ENCODE measurements at places on chromosomes 4 and X. TPM values are rescaled to one million over a fixed set of nuclear protein-coding genes. Genes with fewer than 3 reads are reported as not detected.

ODAPH gene
- not detected for total RNA-seq

DRD5 gene
- not detected for total RNA-seq

PLK4 gene
- 0.66 TPM for total RNA-seq

IQCM gene
- total RNA-seq = not detected

MAGEB10 gene
- total RNA-seq = not detected

CSTF2 gene
- 33.2 TPM for total RNA-seq

USP51 gene
- total RNA-seq = 0.88 TPM

FSTL5 gene
- total RNA-seq = not detected

SLC10A4 gene
- total RNA-seq = not detected

PDLIM3 gene
- 98.6 TPM for total RNA-seq

MAGEA2 gene
- not detected for total RNA-seq

CDS1 gene
- total RNA-seq = under 0.01 TPM

ARHGAP6 gene
- 4.4 TPM for total RNA-seq

TBC1D25 gene
- total RNA-seq = 11.8 TPM

SORCS2 gene
- total RNA-seq = 0.22 TPM

MAGEB2 gene
- total RNA-seq = not detected

TNIP3 gene
- total RNA-seq = 0.22 TPM

SRPX2 gene
- 73.2 TPM for total RNA-seq

SHROOM2 gene
- 6.7 TPM for total RNA-seq

ADAD1 gene
- not detected for total RNA-seq

PRDM5 gene
- total RNA-seq = 21.5 TPM

ATP1B4 gene
- not detected for total RNA-seq

LNX1 gene
- total RNA-seq = 0.86 TPM

CHRDL1 gene
- not detected for total RNA-seq
